ENCODE measurements at places on chromosomes 1 and 21.

DNA sequence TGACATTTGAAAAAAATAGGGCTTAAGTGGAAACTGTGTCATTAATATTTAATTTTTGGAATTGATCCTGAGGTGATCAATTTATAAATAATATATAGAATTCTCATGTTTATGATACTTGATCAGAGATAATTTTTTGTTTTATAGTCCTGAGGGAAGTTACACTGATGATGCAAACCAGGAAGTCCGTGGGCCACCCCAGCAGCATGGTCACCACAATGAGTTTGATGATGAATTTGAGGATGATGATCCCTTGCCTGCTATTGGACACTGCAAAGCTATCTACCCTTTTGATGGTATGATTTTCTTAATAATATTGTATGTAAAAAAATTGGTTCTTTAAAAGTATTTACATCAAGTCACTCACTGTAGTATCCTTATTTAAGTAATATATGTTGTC is 101.2 kb downstream of the FNBP1L start:
- DNase-seq, result no peak

- DNase-seq, result no peak
These were observed 608.3 kb upstream of the CHRM3 start for GRCh38 chr1:238778113-238778512.

GRCh38 chr1:158457246-158457645 is 4.4 kb upstream of the OR10K1 start:
- no peak for DNase-seq

GRCh38 chr1:115547696-115548095 is 94.1 kb upstream of the VANGL1 start:
- DNase-seq, result no peak

- DNase-seq, result no peak
These were observed 10.6 kb downstream of the HCRTR1 start for GRCh38 chr1:31627930-31628559.

DNA sequence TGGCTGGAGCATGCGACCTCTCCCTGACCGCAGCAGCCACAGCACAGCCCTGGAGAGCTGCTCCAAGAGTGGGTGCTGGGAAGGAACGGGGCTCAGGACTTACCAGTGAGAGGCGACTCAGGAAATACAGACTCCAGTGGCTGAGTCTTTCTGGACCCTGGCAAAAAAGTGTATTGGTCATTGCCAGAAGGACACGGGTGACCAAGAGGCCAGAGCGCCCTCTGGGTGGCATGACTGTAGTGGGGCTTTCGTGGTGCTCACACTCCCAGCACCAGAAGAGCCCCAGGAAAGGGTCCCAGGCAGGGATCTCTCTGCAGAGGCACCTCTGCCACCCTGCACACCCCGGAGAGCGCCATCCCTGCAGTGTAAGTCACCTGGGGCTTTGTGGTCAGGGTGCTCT is 8.9 kb upstream of the PRDM16 start:
- DNase-seq, result no peak

DNA sequence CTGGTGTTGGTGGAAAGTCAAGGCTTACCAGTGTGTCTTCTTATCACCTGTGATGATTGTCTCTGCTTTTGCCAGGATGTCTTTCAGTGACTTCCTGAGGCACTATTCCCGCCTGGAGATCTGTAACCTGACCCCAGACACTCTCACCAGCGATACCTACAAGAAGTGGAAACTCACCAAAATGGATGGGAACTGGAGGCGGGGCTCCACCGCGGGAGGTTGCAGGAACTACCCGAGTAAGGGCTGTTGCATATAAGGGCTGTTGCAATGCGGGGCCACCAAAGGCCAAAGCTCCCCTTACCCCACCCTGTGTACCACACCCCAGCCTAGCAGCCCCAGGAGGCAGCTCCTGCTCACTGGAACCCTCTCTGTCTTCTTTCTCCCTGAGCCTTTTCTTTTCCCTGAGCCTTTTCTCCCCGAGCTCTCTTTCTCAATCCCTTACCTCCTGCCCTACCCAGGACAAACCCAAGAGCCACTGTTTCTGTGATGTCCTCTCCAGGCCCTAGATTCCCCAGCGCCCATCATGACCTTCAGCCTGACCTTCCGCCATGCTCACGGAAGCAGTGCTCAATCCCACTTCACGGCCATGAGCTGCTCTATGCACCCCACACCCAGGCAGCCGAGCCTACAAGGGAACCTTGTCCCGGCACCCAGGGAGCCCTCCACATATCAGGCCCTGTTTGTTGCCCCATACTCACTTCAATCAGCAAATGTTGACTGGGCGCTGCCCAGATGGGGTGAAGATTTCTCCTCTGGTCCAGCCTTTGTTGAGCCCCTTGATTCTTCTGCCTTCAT is 40.6 kb downstream of the CAPN2 start:
- DNase-seq, result no peak

- DNase-seq, result no peak
These were observed 28.6 kb downstream of the PUM1 start for GRCh38 chr1:31036749-31037500.

- DNase-seq, result no peak
These were observed 298 bp downstream of the SSBP3 start for GRCh38 chr1:54405898-54406293.

DNA sequence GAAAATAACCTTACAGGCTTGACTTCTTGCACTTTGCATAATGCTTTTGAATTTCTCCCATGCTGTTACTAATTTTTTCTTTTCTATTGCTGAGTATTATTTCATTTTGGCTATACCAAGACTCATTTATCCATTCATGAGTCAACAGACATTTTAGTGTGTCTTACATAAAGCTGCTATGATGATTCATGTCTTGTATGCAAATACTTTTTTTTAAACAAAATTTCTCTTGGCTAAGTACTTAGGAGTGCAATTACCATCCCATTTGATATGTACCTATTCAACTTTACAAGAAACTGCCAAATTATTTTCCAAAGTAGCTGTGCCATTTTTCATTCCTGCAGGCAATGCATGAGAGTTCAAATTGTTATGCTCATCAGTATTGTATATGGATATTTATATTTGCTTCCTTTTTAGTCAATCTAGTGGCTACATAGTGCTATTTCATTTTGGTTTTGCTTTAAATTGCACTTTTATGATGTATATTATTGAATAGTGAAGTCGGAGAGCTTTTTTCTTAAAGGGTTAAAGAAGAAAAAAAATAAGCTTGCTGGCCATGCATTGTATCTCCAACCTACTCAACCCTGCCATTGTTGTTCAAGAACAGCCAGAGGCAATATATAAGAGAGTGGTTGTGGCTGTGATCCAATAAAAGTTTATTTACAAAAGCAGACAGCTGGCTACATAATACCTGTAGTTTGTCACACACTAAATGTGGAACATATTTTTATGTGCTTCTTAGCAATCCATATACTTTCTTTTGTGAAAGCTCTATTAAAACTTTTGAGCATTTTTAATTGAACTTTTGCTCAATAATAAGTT is 862.8 kb downstream of the KCNT2 start:
- DNase-seq, result no peak

DNA sequence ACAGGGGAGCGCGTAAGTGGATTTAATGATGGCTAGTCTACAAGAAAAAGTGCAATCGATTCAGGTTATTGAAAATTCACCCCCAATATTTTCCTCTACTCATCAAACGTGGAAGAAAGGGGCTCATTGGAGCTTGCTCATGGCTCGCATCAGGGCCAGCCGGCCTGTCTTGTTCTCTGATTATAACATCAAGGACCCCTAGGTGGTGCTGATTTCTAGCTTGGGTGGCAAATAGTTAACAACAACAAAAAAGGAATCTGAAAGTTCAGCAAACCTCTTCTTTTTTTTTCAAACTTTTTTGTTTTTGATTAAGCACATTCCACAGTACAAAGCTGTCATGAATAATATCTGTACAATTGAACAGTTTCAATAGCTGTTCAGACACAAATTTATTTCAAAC is 35.8 kb upstream of the SOD1 start:
- no peak for DNase-seq

- DNase-seq, result no peak
These were observed 110.6 kb upstream of the ATP1A1 start for GRCh38 chr1:116262207-116262994.

DNA sequence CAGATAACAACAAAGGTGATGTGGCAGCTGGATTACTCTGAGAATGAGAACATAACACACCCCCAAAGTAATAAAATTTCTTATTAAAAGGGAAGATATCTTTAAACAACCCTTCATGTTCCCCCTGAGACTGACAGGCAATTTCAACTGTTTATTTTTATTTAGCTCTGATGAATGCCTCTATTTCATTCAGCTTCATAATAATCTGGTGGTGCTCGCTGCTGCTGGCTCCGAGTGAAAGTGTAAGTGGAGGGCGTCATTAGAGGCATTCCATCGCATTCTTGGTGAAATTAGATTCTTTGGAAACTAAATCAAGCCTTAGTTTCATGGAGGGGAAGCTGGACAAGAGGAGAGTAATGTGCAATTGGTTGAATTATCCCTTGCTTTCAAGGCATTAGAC is 128.9 kb downstream of the GRIK1 start:
- DNase-seq, result no peak

DNA sequence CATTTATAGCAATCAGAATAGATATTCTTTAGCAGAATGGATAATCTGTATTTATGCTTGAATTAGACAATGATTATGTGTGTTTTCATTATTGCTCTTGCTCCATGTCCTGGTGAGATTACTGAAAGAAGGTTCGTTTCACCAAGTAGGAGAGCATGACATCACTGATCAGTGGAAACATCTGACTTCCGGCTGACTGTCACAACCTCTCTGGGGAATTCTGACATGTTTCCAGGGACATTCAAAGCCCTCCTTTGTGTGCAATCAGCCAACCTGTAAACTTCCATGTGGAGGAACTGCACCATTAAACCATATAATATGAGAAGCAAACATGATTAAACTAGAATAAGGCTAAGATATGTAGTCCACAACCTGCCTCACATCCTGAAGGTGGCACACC is 424.8 kb upstream of the ADGRL4 start:
- DNase-seq, result no peak

GRCh38 chr1:52769346-52770033 is 43.2 kb downstream of the ZYG11B start:
- no peak for DNase-seq

- DNase-seq, result no peak
These were observed 23.1 kb downstream of the USP25 start for GRCh38 chr21:15752763-15753407.

- DNase-seq, result no peak
These were observed 962.2 kb downstream of the ADGRL2 start for GRCh38 chr1:82762829-82763532.

- DNase-seq, result no peak
These were observed 47.2 kb downstream of the SLC19A1 start for GRCh38 chr21:45494851-45495680.

DNA sequence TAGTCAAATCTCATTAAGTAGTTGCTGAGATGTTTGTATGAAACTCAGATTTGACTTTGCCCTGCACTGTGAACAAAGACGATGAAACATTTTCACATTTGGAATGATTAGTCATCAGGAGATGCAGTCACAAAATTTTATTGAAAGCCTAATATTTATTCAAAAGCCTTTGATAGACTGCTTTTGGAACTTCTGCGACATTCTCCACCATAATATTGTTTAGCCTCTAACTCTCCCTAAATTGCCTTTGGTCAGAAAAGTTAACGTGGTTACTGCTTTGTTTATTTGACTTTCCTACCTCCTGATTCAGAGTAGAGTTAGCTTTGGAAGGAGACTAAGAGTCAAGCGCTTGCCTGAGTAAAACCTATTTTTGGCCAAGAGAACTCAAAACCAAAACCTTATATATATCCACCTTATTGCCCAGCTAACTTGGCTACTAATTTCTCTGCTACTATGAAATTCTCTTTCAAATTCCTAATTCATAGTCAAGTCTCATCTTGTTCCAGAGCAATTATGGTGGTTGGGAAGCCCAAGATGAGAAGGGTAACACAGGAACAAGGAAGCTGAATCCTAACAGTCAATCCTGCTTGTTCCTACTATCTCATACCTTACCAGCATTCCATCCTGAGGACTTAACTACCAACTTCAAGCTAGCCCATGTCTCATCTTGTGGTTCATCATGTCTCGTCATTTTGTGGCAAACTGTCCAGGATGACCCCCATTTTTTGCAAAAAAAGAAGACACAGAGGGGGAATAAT is 429.6 kb downstream of the USP25 start:
- no peak for DNase-seq

GRCh38 chr1:43214501-43215444 is 42.6 kb downstream of the CFAP57 start:
- DNase-seq, result no peak

DNA sequence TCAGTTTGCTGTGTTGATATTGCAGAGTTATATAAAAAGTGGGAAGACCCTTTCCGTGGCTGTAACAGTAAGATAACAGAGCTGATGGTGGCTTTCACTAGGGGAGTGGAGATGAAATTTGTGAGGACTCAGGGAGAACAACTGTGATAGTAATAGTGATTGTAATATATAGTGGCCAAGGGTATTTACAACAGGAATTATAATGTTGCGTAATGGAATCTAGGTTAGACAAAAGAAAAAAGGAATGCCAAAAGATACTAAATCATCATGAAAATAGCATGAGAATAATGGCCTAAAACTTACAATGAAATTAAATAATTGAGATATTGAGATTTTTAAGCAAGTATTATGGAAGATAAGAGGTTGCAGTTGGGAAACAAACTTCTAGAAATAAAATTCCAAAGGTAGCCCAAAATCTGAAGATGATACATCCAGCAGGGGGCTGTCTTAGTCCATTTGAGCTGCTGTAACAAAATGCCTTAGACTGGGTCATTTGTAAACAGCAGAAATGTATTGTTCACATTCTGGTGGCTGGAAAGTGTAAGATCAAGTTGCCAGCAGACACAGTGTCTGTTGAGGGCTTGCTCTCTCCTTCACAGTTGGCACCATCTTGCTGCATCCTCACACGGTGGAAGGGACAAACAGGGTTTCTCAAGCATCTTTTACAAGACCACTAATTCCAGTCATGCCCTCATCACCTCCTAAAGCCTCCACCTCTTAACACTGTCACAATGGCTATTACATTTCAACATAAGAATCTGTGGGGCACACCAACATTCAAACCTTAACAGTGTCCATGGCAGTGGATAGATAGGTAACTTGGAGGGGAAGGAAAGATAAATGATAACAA is 711.2 kb downstream of the MRPL39 start:
- no peak for DNase-seq

DNA sequence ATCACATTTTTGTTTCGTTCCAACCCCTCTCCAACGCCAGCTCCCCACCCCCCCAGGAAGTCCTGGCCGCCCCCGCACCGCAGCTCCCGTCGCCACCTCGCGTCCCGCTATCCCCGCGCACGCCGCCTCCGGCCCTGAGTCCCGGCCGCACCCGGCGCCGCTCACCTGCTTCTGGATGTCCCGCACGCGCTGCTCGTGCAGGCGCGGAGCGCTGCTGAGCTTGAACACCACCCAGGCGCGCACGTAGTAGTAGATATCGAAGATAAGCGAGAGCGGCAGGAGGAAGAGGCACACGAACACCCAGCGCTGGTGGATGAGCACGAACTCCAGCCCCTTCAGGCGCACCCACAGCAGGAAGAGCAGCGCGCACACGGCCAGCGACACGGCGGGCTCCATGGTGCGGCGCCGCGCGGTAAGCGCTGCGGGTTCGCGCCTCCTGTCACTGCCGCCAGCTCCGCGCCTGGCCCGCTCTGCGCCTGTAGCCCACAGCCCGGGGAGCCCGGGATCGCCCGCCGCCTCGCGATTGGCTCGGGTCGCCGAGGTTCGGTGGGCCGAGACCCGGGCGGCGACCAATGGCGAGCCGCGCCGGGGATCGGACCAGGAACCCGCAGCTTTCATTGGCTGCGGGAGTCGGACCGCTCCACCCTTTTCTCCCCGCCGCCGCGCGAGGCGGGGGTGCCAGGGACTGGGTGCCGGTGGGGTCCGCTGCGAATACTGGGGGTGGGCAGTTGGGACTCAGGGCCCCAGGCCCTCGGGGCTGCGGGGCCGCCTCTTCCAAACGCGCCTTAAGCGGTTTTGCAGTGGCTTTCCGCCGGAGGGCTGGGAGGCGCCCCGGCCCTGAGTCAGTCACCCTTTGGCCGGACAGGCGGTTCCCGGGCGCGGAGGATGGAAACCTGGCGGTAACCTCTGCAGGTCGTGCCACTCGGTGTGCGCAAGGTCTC is at the start of gene DHCR24:
Gene DHCR24 (minus strand): TSS at position 472 of the 941 bp plus-strand sequence. CDS start 76 bp downstream, at position 396.
- peak; percentile 94 for DNase-seq
